ENCODE measurements at places on chromosomes 13 and 19.
A peak's percentile ranks its signal among the peaks of the same experiment; 100 is the strongest.

DNA sequence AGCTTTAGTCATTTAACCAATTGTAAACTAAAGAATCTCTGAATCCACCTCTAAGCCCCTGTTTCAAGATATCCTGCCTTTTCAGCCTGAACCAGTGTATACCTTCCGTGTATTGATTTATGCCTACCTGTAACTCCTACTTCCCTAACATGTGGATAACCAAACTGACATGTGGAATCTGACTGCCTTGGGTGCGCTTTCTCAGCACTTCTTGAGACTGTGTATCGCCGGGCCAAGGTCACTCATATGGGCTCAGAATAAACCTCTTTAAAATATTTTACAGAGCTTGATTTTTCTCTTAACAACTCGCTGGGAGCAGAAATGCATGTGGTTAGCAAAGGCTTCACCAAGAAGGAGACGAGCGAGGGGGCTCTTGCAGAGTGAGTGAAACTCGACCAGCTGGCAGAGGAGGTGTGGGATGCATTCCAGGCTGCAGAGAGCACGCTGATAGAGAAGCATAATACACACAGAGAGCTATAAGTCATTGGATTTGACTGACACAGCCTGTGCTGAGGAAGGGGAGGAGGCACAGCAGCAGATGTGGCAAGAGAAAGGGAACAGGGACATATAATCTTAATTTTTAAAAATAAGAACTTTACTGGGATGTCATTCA, 268.2 kb upstream of the MAB21L1 start:
- DNase-seq: no peak

DNA sequence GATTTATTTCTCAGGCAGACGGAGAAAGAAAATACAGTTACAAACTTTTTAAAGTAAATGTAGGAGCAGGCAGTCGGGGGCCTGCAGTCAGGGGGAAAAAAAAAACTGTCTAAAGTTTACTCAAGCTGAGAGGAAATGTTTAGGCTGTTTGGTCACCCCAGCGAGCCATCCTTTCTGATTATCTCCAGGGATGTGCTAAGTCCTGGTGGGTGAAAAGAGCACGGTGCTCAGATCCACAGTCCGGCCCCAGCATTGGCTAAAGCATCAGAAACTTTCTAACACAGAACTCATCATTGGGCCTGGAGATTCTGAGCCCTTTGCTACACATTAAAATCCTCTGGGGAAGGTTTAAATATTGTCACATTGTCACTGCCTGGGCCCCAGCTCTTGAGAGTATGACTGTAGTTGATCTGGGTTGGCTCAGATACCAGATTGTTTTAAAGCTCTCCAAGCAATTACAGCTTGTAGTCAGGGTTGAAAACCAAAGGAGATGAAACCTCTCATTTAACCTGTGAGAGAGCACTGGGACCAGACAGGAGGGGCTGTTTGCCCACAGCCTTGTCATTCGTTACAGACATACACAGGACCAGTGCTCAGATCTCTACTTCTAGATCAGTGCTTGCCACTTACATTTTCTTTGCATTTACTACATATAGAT, 131.1 kb upstream of the HTR2A start:
- DNase-seq: no peak

GRCh38 chr13:79108914-79109643, 297.0 kb downstream of the RBM26 start:
- DNase-seq: no peak

- DNase-seq: no peak
Measured at GRCh38 chr19:30570194-30570593, 198.0 kb downstream of the ZNF536 start.

- DNase-seq: no peak
Measured at GRCh38 chr19:49597703-49597974, 6.7 kb downstream of the PRR12 start.

DNA sequence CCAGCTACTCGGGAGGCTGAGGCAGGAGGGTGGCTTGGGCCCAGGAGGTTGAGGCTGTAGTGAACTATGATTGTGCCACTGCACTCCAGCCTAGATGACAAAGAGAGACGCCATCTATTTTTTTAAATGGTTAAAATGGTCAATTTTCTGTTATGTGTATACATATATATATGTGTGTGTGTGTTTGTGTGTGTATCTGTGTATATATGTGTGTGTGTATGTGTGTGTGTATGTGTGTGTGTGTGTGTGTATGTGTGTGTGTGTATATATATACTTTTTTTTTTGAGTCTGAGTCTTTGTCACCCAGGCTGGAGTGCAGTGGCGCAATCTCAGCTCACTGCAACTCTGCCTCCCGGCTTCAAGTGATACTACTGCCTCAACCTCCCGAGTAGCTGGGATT, 42.9 kb upstream of the KLF2 start:
- DNase-seq: no peak

DNA sequence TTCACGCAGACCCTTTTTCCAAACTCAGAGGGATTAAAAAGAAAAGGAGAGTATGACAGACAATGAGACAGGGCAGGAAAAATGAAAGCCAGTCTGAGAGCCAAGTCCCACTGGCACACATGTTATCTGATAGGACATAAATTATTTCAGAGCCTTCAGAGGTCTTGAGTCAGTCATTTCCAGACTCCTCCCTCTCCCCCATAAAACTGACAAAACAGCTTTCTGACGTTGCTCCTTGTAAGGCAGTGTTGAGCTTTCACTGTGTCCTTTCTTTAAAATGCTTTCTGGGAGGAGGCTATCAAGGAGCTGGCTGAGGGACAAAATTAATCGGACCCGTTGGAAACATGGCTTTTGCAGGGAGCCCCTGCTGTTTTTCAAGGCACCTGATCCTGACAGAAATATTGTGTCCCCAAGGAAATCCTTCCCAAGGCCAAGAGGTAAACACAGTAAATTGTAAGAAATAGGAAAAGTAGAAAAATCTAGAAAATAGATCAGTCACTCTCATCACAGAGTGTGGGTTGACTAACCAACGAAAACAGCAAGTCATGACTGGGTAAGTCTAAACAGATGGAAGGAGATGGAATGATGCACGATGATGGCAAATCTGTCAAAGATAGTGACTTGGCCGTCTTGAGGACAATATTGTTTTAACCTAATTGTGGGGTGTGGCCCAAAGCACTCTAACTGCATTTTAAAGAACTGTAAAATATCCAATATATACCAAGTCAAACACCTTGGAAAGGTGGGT, 89.7 kb downstream of the DCT start:
- DNase-seq: no peak

DNA sequence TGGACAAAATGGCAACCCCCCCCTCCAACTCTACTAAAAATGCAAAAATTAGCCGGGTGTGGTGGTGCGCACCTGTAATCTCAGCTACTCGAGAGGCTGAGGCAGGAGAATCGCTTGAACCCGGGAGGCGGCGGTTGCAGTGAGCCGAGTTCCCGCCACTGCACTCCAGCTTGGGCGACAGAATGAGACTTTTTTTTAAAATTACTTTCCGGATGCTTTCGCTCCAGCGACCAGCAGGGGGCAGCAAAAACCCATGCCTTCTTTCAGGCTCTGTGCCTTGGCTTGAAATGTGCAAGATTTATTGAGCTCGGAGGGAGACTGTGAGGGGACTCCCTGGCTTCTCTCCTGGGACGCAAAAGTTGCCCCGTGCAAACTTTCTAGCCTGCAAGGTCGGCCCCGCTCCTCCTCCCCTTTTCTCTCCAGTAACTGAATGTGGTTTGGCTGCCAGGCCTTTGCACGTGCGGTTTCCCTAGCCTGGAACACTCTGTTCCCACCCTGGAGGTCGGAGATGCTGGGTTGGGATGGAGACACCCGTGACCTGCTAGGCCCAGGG, 61.4 kb upstream of the NFIC start:
- peak; percentile 76 for DNase-seq

Measured in ureter (tissue), 1 donor.